Naive thymus-derived CD4-positive, alpha-beta T cell (primary cell): ENCODE measurements at places on chromosomes 7 and 10.
A peak's percentile ranks its signal among the peaks of the same experiment; 100 is the strongest.

GRCh38 chr7:36763132-36763816 is 39.0 kb upstream of the AOAH start:
- no peak for DNase-seq

DNA sequence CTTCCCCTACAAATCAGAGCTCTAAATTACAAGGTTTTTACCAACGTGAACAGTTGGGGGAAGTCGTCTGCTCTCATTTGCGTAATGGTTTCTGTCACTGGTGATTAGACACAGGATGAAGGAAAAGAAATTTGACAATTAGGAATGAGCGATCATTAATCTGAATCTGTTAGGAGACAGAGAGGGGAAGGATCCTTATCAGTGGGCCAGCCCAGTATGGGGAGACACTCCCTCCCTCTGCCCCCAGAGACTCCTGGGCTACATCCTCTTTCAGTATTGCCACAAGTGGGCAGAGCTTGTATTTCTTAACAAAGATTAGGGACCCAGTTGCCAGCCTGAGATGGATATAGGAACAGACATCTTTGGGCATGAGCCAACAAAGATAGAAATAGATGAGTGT is 15.5 kb downstream of the HIF1AN start:
- no peak for DNase-seq

GRCh38 chr7:31373337-31374289 is 33.1 kb upstream of the NEUROD6 start:
- no peak for DNase-seq

- DNase-seq: no peak
These were observed 20.0 kb downstream of the ZNF438 start for GRCh38 chr10:31011665-31012022.

GRCh38 chr7:144830811-144831210 is 5.0 kb downstream of the TPK1 start:
- no peak for DNase-seq

GRCh38 chr10:62582101-62582705 is 208.0 kb downstream of the ZNF365 start:
- no peak for DNase-seq

DNA sequence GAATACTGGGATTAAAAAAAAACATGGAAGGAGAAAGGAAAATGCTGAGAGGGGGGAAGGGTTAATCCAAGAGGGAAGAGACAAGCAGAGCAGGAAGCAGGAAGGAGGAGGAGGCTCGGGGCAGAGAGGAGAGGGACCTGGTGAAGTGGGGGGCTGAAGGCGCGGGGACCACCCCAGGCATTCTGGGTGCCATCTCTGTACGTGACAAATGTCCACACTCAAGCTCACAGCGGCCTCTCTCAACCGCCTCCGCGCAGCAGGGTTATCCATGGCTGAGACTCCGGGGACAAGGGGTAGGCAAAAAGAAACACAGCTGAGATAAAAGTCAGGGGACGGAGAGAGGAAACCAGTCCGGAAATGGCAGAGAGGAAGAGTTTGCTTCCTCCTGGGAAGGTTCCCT is 33.9 kb downstream of the EN2 start:
- DNase-seq: no peak

DNA sequence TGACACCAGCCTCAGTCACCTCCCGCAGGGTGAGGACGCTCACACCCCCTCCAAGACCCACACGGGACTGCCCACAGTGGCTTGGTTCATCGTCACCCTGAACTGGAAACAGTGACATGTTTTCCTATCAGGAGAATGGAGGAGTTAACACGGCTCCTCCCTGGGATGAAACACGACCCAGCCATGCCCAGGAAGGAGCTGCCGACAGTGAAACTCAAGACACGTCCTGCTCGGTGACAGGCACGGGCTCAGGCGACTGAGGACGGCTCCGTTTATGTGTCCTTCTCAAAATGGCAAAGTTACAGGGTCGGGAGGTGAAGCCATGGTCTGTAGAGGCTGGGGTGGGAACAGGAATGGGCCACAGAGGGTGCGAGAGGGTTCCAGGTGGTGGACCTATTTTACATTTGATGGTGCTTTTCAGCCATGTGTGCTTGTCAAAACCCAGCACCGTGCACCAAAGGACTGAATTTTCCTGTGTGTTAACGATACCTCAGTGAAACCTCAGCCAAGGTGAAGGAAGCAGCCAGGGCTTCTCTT is 272.4 kb downstream of the ADARB2 start:
- DNase-seq: no peak

- no peak for DNase-seq
These were observed 14.7 kb upstream of the SLC35B4 start for GRCh38 chr7:134331393-134331792.

- no peak for DNase-seq
These were observed 63.7 kb downstream of the PROSER2 start for GRCh38 chr10:11886851-11887250.

GRCh38 chr10:68156373-68157185 is 47.3 kb downstream of the MYPN start:
- DNase-seq: peak; percentile 33

- no peak for DNase-seq
These were observed 151.9 kb downstream of the NEURL1 start for GRCh38 chr10:103645141-103646054.

GRCh38 chr7:74561898-74562613 is 95.5 kb upstream of the GTF2I start:
- no peak for DNase-seq

- DNase-seq: no peak
These were observed 31.9 kb downstream of the DPCD start for GRCh38 chr10:101619983-101620382.

GRCh38 chr10:52215745-52216361 is 98.2 kb upstream of the DKK1 start:
- peak; percentile 41 for DNase-seq

DNA sequence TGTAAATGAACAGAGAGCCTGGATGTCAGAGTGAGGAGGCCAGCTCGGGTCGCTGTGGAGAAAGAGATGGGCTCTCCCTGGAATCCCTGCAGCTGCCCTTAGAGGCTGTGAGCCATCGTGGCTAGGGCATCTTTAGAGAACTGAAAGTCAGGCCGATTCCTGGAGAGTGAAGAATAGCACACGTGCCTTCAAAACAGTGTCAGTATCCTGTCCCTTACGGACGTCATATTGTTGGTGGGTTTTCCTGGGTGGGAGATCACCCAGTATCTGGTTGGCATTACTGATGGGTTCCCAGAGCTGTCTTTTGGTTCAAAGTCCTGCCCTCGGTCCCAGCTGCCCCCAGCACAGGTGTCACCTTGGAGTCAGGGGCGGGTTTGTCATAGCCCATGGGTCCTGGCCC is 25.3 kb downstream of the IKZF1 start:
- no peak for DNase-seq

DNA sequence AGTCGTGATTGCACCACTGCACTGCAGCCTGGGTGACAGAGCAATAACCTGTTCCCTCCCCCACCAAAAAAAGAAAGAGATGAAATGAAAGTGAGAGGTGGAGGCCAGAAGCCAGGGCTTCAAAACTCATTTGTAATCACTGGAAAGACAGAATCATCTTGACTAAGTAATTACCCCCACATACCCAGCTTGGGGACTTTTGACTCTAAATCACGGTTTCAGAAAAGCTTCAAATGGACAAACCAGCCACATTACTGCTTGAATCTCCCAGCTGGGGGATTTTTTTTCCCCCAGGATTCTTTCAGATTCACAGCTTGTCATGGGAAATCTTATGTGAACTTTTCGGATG is 361.0 kb downstream of the FRMD4A start:
- no peak for DNase-seq
